ENCODE measurements at places on chromosomes 5 and 9.

DNA sequence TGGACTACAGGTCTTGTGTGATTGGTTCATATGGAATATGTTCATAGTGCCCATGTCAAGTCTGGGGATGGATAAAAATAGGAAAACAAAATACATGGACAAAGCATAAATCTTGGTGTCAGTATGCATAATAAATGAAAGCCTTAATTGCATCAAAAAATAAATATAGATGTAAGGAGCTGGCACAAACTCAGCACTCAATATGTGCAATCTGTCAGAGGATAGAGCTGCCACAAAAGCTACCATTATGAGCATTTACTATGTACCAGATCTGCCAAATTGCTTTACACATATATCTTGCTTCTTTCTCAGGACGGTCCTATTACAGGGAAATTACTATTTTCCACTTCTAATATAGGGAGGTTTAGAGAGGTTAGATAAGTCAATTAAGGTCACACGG, 18.2 kb upstream of the TMED7 start:
- DNase-seq = no peak

GRCh38 chr9:77175151-77175550, 2.2 kb upstream of the VPS13A start:
- no peak for DNase-seq

- DNase-seq = no peak
Measured at GRCh38 chr5:54278979-54279717, 31.2 kb downstream of the ARL15 start.

GRCh38 chr9:110351009-110351467, 13.4 kb upstream of the TXNDC8 start:
- DNase-seq = no peak

DNA sequence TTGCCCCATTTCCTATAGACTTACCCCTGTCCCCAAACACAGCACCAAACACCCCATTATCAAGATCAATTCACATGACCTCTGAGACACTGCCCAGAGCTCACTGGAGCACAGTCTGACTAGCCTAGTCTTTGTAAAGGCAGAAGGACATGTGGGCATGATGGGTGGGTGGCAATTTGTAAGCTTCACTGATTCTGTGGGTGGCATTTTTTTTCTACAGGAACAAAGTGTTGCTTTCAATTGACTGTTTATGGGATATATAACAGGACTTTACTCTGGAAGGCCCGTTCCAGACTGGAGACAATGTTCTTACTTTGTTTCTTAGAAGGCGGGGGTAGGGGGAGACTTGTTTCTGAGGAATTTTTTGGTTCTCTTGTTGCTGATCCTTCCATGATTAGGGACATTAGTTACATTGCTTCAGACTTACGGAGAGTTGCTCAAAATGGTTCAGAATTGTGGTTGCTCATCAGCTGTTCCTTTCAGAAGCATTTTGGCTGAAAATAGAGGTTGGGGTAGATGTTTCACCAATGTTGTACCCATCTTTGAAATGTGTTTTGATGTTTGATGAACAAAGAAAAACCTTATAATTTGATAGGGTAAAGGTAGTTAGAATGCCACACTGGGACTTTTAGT, 20.2 kb downstream of the NNT start:
- no peak for DNase-seq

- no peak for DNase-seq
Measured at GRCh38 chr9:124293718-124294506, 36.2 kb downstream of the NEK6 start.

GRCh38 chr9:99873531-99873930, 32.9 kb upstream of the STX17 start:
- DNase-seq = no peak

GRCh38 chr5:143041461-143041860, 271.3 kb downstream of the ARHGAP26 start:
- DNase-seq = no peak

DNA sequence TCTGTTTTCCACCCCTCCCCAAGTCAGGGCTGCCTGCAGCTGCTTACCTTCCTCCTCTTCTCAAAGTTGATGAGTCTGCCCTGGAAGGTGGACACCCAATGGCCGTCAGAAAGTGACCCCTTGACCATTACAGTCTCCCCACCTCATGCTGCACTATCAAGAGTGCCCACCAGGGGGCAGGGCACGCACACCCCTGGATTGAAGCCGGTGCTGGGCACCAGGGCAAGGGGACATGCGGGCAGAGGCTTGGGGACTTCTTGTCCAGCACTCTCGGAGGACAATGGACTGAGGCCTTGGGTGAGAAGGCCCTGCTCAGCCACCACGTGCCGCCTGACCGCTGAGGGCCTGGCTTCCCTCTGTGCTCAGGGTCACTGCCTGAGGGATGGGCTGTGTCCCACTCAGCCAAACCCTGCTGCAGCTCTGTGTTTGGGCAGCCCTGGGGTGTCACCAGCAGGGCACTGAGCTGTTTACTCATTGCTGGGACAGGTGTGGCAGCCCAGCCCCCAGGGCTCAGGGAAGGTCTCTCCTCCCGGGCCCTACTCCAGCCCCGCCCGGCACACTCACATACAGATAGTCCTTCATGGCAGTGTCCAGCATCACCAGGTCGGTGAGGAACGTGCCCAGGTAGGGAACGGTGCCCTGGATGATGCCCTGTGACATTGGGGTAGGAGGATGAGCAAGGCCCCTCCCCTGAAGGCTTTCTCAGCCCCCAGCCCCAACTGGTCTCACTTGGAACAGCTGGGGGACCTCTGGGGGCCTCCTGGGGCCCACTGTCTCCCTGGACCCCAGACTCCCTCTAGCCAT, 17.7 kb downstream of the RALGDS start:
- DNase-seq = peak; percentile 74

GRCh38 chr5:143574236-143574635, 170.8 kb upstream of the NR3C1 start:
- DNase-seq = no peak

- no peak for DNase-seq
Measured at GRCh38 chr9:90855208-90855902, 53.7 kb downstream of the SYK start.

DNA sequence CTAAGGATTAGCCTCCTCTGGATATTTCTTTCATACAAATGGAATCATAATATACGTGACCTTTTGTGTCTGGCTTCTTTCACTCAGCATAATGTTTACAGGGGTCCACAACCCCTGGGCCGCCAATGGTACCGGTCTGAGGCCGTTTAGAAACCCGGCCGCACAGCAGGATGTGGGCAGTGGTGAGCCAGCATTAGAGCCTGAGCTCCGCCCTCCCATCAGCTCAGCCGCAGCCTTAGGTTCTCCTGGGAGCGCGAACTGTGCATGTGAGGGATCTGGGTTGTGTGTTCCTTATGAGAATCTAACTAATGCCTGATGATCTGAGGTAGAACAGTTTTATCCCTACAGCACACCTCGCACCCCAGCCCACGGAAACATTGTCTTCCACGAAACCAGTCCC, 229.7 kb downstream of the ICE1 start:
- DNase-seq = no peak

Data from Calu3 (cell line).